Activated gamma-delta T cell treated with Interleukin-2 at 50 U/mL for 16 hours (primary cell): ENCODE measurements at places on chromosomes 1 and 21.

- DNase-seq, result no peak
These were observed 27.8 kb downstream of the RAB3B start for GRCh38 chr1:51962486-51963356.

- DNase-seq, result no peak
These were observed 58.9 kb downstream of the MAP3K7CL start for GRCh38 chr21:29189353-29189752.

GRCh38 chr21:45390831-45391742, 13.9 kb upstream of the COL18A1 start:
- DNase-seq, result no peak

- no peak for DNase-seq
These were observed 29.6 kb upstream of the C1orf87 start for GRCh38 chr1:60103186-60103585.

GRCh38 chr1:161844696-161845095, 78.6 kb downstream of the ATF6 start:
- no peak for DNase-seq

DNA sequence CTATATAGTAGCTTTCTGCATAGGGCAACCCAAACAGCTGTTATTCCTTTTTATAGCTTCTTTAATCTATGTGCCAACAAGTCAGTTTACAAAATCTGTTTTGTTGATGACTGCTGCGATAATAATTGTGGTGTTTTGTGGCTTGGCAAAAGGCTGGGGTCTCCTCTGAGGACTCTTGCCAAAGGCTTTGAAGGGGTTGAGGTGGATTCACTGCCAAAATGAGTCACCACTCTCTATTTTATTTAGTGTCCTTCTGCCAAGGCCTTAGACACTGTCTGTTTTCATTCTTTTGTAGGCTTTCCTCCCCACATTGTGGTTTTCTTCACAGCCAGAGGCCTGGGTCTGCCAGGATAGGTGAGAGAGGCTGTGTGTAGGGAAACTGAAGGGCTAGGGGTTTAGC, 161.8 kb downstream of the NFIA start:
- no peak for DNase-seq

- DNase-seq, result no peak
These were observed 22.2 kb upstream of the HPDL start for GRCh38 chr1:45304311-45305081.

DNA sequence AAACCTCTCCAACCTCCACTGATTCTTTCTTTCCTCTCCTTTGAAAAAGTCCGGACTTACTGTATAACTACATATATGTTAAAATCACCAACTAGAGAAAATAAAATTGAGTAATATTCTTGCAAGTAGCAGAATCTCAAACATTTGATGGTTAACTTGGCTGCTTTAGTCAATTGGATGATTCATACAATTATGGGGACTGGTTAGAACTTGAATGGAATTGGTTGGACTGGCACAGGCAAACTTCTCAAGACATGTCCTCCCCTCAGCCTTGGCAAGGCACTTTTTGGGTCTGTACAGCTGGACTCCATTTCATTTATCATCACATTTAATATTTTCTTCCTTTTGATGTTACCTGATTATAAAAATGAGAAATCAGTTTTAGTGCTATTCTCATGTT, 6.5 kb downstream of the WLS start:
- no peak for DNase-seq

GRCh38 chr1:54335011-54335754, 71.0 kb downstream of the SSBP3 start:
- DNase-seq, result no peak

- DNase-seq, result no peak
These were observed 1.4 kb downstream of the DAB1 start for GRCh38 chr1:57422271-57423134.

- DNase-seq, result no peak
These were observed 707.8 kb downstream of the USP25 start for GRCh38 chr21:16437586-16437985.

DNA sequence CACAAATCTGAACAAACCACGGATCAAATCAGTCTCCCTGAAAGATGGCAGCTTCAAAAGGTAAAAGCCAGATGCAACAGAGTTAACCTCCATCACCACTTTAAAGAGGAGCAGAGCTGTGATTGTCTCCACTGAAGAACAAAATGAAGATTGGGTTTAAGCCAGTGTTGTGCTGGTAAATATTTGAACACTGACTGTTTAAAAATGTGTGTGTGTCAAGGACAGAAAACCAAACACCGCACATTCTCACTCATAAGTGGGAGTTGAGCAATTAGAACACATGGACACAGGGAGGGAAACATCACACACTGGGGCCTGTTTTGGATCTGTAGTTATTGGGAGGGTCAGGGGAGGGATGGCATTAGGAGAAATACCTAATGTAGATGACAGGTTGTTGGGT, 83.9 kb downstream of the ST6GALNAC5 start:
- no peak for DNase-seq

DNA sequence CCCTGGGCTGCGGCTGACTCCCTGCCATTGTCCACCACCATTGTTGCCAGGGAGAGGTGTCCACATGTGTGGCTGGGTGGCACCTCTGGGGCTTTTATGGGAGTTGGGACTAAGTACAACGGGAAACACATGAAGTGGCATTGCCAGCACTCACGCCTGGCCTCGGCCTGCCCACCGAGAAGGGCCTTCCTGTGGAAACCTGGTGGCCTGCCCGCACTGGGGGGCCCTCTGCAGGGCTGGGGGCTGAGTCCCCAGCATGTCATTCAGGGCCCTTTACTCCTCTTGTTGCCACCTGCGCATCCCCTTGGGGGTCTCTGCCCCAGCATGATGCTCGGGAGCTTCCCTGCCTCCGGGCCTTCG, 35.5 kb upstream of the RUNX3 start:
- DNase-seq, result no peak

DNA sequence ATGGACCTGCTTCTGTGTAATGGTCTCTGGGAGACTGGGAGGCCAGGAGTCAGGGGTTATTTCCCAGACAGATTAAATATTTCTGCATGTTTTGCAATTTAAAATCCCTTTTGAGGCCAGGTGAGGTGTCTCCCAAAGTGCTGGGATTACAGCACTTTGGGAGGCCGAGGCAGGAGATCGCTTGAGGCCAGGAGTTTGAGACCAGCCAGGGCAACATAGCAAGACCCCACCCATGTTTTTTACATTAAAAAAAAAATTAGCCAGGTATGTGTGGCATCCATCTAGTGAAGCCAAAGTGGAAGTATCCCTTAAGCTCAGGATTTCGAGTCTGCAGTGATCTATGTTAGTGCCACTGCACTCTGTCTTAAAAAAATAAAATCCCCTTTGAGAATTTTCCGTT, 34.1 kb downstream of the ECHDC2 start:
- no peak for DNase-seq

GRCh38 chr1:109639063-109639840, 16.6 kb upstream of the GSTM4 start:
- DNase-seq, result no peak

GRCh38 chr1:89986020-89986419, 8.9 kb upstream of the ZNF326 start:
- no peak for DNase-seq

DNA sequence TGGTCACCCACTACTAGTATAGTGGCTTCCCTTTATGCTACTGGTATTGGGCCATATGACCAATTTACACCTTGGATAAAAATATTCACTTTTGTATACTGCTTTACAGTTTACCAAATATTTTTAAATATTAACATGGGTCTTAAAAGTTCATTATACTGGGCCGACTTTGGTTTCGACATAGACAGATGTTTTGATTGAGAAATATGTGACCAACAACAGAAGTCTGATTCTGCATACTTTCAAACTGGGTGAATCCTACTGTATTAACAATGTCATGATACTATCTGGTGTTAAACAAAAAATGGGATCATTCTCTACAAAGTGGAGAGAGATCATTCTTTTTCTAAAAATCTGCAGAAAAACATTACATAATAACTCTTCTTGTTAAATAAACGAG, 134.8 kb downstream of the AKT3 start:
- no peak for DNase-seq

DNA sequence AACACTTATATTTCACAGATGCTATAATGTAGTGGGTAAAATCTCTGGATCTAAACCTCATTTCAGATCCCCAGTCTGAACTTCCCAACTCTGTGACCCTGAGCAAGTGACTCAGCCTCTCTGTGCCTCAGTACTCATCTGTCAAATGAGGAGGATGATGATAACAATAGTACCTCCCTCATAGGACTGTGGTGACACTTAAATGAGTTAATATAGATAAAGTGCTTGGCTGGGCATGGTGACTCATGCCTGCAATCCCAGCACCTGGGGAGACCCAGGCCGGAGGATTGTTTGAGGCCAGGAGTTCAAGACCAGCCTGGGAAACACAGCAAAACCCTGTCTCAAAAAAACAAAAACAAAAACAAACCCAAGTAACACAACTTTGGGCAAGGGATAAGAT, 4.7 kb upstream of the ECE1 start:
- DNase-seq, result peak; percentile 22

- DNase-seq, result no peak
These were observed 23.2 kb downstream of the ILDR2 start for GRCh38 chr1:166952002-166952746.

DNA sequence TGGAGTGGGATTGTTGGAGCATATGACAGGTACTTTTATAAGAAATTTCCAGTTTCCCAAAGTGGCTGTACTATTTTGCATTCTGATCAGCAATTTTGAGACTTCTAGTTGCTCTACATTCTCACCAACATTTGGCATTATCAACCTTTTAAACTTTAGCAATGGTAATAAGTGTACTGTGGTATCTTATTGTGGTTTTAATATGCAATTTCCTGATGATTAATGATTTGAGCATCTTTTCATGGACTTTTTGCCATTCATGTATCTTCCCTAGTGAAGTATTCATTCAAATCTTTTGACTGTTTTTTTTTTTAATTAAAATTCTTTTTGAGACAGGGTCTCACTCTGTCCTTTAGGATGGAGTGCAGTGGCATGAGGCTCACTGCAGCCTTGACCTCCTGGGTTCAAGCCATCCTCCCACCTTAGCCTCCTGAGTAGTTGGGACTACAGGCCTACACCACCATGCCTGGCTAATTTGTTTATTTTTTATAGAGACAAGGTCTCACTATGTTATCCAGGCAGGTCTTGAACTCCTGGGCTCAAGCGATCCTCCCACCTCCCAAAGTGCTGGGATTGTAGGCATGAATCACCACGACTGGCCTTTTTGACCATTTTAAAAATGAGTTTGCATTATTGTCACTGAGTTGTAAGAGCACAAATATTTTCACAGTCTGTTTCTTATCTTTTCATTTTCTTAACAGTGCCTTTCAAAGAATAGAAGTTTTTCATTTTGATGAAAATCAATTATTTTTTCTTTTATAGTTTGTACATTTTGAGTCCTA, 7.8 kb upstream of the SLC6A9 start:
- DNase-seq, result no peak

- DNase-seq, result no peak
These were observed 7.3 kb upstream of the TMEM51 start for GRCh38 chr1:15146142-15146680.

DNA sequence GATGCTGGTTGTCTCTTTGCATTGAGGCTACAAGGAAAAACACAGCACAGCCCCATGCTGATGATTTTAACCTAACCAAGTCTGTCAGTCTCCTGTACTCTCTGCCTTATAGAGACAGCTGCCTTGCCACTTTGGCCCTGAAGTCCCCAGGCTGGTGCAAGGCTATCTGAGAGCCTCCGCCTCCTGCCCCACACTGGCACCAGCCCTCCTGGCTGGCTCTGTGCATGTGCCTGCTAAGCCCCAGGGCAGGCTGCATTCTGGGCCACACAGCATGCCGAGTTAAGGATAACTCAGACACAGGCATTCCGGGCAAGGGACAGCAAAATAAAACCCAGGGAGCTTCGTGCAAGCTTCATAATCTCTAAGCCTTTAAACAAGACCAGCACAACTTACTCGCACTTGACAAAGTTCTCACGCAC, 910 bp downstream of the RUNX1 start:
- DNase-seq, result no peak

GRCh38 chr1:176617881-176618280, 154.9 kb downstream of the PAPPA2 start:
- DNase-seq, result no peak

DNA sequence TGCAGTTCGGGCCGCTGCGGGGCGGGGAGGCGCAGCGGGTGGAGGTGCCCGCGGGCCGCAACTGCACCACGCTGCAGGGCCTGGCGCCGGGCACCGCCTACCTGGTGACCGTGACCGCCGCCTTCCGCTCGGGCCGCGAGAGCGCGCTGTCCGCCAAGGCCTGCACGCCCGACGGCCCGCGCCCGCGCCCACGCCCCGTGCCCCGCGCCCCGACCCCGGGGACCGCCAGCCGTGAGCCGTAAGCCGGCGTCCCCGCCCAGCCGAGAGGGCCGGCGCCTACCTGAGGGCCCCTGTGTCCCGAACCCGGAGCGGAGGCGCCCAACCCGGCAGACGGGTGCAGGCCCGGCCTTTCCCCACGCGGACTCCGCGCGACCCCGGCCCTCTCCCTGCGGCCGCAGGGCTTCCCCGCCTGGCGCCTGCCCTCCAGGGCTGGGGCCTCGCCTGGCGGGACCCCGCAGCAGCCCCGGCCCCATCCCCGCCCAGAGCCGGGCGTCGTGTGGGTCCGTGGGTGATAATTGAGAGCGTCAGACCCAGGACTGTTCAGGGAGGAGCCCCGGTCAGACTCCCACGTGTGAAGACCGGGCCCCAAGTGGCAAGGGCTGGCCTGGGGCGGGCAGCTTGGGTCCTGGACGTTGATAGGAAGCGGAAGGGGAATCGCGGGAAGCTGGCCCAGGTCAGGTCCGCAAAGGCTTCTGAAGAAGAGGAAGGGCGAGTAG, 4.2 kb downstream of the VWA1 start:
- DNase-seq, result no peak

- DNase-seq, result peak; percentile 43
These were observed 16.2 kb upstream of the TTLL10 start for GRCh38 chr1:1157426-1157913.

- DNase-seq, result no peak
These were observed 714.9 kb upstream of the CXADR start for GRCh38 chr21:16797966-16798365.

- no peak for DNase-seq
These were observed 36.0 kb downstream of the SYT6 start for GRCh38 chr1:114117654-114118053.

- no peak for DNase-seq
These were observed 6.0 kb upstream of the PPIE start for GRCh38 chr1:39732730-39733129.

GRCh38 chr1:6503884-6504602, 12.6 kb upstream of the PLEKHG5 start:
- DNase-seq, result no peak

- no peak for DNase-seq
These were observed 387.2 kb downstream of the PTPRU start for GRCh38 chr1:29623501-29623900.

DNA sequence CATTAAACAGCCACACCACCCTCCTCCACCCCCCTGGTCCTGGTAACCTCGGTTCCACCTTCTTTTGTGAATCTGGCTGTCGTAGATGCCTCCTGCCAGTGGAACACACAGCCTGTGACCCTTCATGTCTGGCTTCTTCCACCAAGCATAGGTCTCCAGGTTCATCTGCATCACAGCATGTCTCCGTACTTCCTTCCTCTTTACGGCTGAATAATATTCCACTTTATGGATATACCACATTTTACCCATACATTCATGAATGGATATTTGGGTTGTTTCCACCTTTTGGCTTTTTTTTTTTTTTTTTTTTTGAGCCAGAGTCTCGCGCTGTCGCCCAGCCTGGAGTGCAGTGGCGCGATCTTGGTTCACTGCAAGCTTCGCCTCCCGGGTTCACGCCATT, 11.8 kb upstream of the CALML6 start:
- no peak for DNase-seq

- DNase-seq, result no peak
These were observed 83.2 kb downstream of the CLDN17 start for GRCh38 chr21:30083225-30083945.
